SW 1271 (cell line): ENCODE measurements at places on chromosomes 3 and 15.

DNA sequence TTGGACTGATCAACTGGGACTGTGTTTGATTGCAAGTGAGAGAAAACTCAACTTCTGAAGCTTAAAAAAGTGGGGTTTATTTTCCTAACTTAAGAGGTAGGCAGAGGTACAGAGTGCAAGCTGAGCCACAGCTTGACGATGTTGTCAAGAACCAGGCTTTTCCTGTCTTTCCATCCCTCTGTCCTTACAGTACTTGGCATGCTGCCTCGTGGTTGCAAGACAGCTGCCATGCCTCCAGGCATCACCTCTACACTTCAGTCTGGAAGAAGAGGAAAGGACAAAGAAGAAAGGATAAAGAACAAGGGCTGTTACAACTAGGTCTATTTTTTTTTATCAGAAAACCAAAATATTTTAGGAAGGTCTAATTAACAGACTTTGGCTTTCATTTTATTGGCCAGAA, 51.8 kb upstream of the GALNT15 start:
- DNase-seq: no peak

- DNase-seq: no peak
Observed at GRCh38 chr3:11373654-11374053, 101.5 kb downstream of the ATG7 start.

DNA sequence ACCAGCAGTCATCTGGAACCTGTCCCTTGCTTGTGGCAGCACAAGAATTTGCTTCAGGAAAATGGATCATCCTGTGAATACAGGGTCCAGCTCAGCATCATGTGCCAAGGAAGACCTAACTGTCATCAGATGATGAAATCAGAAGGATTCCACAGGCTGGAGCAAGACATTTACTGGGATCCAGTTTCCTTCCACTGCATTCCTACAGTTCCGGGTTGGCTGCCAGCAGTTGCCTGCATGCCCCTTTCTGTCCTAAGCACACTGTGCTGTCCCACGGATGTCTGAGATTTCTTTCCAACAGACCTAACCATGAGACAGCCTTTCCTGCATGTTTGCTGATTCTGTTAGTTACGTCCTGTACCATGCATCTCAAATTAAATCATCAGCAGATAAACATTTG, 140.7 kb downstream of the IMPG2 start:
- DNase-seq: no peak

- no peak for DNase-seq
Observed at GRCh38 chr3:45171283-45171682, 25.1 kb upstream of the CDCP1 start.

DNA sequence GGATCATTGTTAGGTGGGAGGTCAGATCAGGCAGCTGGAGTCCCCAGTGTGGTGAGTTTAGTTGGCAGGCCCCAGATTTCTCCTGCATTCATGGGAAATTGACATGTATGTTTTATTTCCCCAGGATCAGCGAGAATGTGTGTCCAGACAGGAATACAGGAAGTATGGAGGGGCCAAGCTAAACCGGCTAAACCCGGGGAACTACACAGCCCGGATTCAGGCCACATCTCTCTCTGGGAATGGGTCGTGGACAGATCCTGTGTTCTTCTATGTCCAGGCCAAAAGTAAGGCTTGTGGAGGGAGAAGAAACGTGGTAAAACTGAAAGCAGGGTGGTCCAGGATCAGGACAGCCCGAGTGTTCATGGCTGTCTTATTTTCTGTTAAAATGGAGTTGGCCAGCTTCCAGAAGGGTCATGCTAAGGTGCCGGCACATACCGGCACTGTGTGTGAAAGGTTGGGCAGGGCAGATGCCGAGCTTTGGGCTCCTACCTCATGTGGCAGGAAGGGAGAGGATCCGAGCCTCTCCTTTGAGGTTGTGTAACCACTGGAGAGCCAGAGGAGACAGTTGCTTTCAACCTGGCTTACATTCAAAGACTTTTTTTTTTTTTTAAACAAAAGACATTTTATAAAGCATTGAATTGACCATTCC, 83.1 kb downstream of the PGPEP1L start:
- DNase-seq: no peak

GRCh38 chr3:56889131-56889530, 87.4 kb upstream of the ARHGEF3 start:
- no peak for DNase-seq

DNA sequence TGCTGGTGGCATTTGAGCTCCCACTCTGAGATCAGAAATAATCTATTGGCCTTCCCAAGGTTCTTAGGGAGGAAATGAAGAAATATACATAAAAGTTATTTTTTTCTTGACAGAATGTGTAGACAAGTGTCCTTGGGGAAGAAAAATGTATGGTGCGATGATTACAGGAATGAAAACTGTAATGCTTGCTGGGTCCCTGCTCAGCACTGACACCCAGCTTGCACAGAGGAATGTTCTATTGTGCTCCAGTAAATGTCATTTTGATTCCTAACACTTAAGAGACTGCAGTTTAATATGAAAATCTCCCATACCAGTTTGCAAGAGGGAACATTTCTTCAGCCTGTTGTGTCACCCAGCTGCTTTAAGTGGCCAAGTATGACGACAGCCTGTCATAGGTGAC, 271.3 kb upstream of the TPM1 start:
- DNase-seq: no peak

DNA sequence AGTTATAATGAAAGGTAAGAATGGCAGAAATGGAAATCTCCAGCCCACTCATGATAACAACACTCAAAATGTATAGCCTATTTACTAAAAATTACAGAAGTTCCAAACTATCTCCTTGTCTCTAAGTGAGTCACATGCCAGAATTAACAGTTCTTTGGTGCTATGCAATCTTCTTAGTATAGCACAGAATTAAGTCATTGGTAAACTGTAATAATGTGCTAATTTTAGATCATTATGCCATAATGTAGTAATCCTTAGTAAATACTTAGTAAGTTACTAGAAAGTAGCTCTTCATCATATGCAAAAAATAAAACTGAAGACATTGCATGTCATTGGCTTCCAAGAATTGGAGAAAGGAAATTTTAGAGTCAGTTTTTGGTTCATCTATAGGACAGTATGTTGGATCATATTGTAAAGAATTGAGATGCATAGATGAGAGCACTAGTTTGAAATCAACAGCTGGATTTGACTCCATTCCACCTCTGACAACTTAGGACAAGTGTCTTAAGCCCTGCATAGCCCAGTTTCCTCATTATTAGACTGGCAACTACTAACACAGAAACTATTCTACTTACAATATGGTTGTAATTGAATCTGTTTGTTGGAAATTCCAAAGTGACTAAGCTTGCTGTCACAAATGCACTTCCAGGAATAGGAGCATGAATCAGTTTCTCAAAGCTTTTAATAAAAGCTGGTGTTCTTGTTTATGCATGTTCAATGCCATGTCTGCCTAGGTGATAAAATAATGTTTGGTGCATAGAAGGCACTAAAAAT, 40.1 kb upstream of the CD47 start:
- DNase-seq: peak; percentile 23

DNA sequence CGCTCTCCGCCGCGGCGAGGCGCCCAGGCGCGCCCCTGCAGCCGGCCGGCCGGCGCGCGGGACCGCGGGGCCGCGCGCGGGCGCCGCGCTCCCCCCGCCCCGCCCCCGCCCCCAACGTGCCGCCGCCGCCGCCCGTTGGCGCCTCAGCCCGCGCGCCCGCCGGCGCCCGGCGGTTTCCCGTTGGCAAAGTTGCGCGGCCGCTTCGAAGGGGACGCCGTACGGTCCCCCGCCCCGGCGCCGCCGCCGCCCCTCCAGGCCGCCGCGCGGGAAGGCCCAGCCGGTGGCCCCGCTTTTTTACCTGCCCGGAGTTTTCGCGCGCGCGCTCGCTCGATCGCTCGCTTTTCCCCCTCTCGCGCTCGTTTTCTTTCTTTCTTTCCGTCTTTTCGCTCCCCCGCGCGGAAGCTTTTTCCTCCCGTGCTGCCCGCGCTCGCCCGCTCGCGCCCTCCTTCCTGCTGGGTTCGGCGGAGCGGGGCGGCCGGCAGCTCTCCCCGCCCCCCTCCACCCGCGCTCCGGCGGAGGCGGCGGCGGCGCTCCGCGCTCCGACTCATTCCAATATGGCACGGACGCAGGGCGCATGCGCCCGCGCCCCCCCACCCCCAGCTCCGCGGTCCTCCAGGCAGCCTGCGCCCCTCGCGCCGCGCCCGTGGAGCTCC, at the start of gene SFMBT1:
Gene SFMBT1 (minus strand): TSS at position 556 of the 653 bp plus-strand sequence. CDS start 76,945 bp downstream, outside the sequence.
- DNase-seq: peak; percentile 19

DNA sequence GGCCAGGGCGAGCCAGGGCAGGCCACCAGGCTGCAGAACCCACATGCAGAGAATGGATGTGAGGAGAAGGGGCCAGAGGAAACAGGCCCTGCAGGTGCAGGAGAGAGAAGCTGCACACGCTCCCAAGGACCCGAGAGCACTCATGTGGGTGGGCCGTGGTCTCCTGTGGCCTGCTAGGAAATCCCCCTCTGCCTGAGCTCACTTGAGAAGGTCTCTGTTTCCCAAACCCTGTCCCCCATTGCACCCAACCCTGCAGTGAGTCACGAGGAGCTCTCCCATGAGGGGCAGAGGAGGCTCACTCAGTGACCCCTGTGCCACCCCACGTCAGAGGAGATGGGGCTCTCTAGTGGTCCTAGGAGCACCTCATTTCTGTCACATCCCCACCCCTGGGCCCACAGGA, 111.1 kb downstream of the KLF13 start:
- DNase-seq: no peak

- DNase-seq: no peak
Observed at GRCh38 chr3:164064298-164064697, 1014.0 kb downstream of the SI start.

GRCh38 chr3:46214751-46215352, 6.7 kb upstream of the CCR1 start:
- no peak for DNase-seq

GRCh38 chr3:172464306-172464705, 16.1 kb upstream of the GHSR start:
- no peak for DNase-seq

- no peak for DNase-seq
Observed at GRCh38 chr3:104561324-104561723, 805.4 kb upstream of the ALCAM start.

DNA sequence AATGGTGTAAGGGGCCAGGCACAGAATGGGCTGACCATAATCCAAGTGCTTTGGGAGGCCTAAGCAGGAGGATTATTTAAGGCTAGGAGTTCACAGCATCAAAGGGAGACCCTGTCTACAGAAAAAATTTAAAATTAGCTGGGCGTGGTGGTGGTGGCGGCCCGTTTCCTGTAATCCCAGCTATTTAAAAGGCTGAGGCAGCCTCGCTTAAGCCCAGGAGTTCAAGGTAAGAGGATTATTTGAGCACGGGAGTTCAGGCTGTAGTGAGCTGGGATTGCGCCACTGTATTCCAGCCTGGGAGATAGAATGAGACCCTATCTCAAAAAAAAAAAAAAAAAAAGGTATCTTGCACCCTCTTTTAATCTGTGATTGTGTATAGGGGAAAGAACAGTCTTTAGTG, 1.9 kb downstream of the TMA7 start:
- no peak for DNase-seq

GRCh38 chr3:169758359-169758994, 6.4 kb downstream of the TERC start:
- DNase-seq: no peak

DNA sequence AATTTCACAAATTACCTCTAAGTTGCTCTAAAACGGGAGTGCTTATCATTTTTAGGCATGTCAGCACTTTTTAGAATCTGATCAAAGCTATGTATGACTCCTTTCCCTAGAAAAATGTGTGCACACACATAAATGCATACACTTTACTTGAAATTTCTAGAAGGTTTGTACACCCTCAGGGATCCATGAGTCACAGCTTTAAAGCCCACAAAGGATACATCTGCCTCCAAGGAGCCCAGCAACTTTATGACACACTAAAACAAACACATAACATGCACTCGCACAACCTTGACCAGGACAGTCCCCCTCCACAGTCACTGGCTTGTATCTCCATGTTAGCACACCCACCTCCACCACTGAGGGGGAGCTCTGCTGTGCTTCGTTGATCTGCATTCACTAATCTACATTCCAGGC, 722.0 kb upstream of the CFAP20DC start:
- no peak for DNase-seq

- no peak for DNase-seq
Observed at GRCh38 chr3:50648944-50649343, 25.8 kb upstream of the DOCK3 start.

DNA sequence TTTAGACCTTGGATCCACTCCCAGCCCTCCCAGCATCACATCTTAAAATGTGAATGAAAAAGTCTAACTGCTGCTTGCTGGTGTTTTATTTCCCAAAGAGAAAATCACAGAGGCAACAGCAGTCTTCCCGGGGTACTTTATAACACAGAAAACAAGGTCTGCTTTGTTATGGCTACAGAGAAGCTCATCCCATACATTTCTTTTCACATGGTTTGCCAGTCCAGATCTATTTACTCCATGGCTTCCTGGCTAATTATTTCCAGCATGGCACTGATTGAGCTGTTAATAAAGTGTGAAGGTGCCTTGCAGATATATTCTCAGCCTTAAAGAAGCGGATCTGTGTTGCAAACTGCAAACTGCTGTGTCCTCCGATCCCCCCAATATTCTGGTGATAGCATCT, 466.1 kb upstream of the CFAP20DC start:
- DNase-seq: no peak

GRCh38 chr3:185823078-185824044, 1.5 kb downstream of the IGF2BP2 start:
- peak; percentile 7 for DNase-seq

GRCh38 chr15:73797366-73798158, 44.4 kb upstream of the INSYN1 start:
- no peak for DNase-seq

DNA sequence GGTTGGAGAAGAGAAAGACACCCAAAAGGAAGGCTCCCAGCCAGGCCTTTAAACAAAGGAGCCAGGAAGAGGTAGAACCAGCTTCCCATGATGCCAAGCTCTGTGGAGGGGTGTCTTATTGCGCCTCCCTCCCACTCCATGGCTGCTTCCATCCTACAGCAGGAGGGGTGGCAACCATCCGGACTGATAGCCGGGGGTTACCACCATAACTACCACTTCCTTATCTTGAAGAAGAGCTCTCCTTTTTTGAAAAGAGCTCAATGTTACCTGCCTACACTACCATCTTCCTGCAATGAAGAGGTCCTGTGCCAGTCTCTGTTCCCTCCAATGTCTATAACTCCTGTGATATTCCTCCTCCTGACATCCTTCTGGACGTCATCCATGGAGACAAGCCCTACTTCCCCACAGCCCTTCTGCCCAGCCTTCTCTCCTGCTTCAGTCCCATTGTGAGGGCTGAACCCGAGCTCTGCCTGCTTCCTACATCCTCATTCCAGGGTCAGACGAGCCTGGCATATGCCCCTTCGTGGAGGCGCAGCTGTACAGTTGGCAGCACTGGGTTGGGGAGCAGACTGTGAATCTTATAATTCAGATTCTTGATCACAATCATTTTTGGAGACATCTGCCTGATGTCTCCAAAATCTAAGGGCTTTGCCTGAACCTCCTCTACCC, 8.5 kb downstream of the CCDC9B start:
- no peak for DNase-seq

GRCh38 chr15:89205991-89206585, 15.3 kb downstream of the RLBP1 start:
- DNase-seq: no peak

- no peak for DNase-seq
Observed at GRCh38 chr3:11006986-11007933, 14.7 kb downstream of the SLC6A1 start.

- no peak for DNase-seq
Observed at GRCh38 chr3:188400494-188401243, 246.7 kb downstream of the LPP start.

GRCh38 chr3:9202546-9202945, 46.9 kb downstream of the SRGAP3 start:
- no peak for DNase-seq
